GM18507 (cell line): ENCODE measurements at places on chromosomes 2 and 18.

DNA sequence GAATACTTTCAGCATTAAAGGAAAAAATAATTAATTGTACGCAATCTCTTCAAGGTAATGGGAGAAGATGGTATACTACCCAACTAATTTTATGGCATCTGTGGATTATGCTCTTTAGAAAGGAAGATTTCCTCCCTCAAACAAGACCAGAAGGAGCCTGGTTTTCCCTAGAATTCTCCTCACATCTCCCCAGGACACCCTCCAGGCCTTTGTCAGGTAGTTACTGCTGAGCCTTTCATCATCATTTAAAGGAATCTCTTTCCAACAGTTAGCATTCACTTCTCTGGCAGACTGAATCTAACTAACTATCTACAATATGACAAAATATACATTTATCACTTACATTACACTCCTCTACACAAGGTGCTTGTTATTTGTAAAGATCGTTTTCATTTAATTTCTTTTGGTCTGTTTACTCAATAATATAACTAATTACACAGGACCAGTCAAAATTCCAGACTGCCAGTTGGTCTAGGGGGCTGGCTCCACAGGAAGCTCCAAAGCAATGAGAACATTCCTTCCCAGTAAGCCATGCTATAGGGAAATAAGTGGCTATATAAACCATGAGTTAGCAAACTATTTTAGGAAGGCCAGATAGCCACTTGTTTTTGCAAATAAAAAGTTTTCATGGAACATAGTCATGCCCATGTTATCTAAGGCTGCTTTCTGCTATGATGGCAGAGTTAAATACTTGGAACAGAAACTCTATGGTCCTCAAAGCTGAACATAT is 19.1 kb downstream of the ZNF24 start:
- no peak for DNase-seq

DNA sequence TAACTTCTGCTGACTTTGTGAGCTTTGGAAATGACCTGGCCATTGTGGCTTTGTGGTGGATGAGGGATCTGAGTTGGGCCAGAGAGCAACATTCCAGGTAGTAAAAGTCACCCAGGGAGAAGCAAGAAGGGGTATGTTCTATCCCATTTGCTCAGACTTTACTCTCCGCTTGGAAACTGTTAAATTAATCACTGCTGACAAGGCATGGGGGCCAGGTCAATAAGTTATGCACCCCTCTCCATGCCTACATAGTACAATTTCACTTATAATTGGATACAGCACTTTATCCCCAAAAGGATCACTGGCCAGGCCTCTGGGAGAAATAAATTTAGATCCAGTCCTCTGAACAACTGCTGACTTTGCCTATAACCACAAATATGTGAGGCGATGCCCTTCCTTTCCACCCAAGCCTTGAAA is 92.1 kb downstream of the RPRM start:
- DNase-seq, result no peak

DNA sequence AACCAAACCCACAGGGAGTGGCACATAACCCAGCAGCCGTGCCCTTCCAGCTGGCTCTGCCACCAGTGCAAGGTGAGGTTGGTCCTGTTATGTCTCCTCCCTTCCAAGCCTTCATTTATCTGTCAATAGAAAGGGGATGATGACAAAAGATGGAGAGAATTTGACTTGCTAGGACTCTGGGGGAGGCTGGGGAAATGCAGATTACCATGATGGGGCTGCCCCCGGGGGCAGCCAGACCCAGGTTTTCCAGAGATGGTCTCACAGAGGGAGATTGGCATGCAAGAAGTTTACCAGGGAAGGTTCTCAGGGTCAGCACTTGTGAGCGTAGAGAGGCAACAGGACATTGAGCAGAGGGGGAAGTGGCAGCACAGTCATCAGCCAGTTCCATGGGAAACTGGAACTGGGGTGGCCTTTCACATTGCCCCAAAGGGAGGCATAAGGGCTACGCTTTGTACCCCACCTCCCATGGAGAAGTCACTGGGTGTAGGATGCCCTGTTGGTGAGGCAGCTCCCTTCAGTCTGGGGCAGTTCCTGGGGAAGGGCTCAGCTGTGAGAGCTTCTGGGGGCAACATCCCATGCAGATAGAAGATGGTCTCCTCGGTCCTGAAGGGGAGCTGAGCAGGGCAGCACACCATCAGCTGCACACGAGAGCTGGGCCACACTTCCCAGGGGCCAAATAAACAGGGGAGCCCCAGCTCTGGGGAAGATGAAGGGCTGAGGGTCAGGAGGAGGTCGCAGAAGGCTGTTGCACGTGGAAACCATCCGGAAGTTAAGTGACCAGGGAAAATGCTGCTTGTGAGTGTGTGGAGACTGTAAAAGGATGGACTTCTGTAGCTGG is 117.8 kb upstream of the EPC2 start:
- no peak for DNase-seq

GRCh38 chr2:75600461-75601011 is 39.8 kb upstream of the EVA1A start:
- DNase-seq, result no peak

DNA sequence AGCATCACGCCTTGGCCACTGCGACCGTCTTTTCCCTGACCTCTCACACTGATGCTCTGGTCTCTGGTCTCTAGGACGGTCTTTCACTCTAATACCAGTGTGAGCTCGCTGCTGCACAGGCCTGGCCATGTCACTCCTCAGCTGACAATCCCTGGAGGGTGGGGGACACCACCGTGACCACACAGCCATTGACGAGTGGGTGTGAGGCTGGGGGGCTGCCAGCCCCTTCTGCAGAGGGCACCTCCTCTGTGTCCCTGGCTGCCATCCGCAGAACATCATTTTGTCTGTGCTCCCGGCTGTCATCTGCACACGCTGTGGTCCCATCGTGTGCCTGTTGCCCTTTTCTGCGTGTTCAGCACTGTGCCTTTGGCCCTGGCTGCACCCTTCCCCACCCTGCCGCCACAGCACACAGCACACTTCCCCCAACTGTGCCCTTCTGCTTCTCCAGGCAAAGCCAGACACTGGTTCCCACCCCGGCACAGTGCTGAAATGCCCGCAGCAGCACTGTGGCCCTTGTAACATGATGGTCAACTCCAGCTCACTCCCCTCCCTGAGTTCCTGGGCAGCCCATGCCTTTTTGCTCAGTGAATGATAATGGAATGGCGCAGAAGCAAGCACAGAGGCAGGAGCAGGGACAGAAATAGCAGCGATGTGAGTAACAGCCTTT is 30.4 kb upstream of the INHBB start:
- DNase-seq, result no peak

DNA sequence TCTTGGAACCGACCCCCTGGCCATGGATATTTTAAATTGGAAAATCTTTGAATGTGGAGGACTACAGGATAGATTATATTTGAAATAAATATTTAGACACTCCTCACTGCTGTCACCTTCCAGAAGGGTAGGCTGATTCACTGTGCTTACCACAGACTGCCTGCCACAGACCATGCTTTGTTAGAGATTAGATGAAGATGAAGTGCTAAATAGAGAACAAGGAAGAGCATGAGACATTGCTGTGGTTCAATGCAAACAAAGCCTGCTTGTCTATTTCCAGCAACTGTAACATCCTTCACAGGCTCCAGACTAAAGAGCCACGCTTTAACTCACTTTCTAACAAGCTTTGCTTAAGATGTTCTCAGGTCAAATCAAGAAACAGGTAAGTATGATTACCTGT is 81.0 kb upstream of the TMEM17 start:
- no peak for DNase-seq

- no peak for DNase-seq
These were observed 1000.2 kb downstream of the TDRD15 start for GRCh38 chr2:22124003-22124402.

DNA sequence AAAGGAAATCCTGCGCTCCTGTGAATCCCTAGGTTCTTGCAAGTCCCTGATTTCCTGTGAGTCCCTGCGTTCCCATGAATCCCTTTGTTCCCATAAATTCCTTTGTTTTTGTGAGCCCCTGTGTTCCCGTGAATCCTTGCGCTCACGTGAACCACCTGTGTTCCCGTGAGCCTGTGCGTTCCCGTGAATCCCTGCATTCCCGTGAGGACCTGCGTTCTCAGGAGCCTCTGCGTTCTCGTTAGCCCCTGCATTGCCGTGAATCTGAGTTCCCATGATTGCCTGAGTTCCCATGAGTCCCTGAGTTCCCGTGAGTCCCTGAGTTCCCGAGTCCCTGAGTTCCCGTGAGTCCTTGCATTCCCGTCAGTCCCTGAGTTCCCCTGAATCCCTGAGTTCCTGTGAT is 71.5 kb downstream of the SNTG2 start:
- DNase-seq, result no peak

GRCh38 chr2:191148281-191148680 is 2.5 kb downstream of the STAT4 start:
- no peak for DNase-seq

- DNase-seq, result no peak
These were observed 106.3 kb downstream of the ANTXR1 start for GRCh38 chr2:69119104-69119894.

DNA sequence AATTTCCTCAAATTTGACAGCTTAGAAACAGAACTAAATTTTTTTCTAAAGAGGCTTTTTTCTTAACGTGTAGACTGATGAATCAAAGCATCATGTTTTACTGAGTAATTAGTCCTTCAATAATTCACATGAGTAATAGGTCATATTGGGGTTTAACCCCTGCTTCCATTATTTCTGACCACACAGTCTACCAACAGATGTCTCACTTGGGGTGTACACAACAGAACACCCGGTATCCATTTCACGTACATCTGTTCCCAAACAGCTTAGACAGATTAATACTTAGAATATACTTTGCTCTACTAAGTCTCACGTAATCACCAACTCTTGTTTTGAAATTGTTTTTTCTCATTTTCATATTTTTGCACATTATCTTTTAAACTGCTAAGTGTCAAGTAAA is 14.8 kb downstream of the CERKL start:
- no peak for DNase-seq

DNA sequence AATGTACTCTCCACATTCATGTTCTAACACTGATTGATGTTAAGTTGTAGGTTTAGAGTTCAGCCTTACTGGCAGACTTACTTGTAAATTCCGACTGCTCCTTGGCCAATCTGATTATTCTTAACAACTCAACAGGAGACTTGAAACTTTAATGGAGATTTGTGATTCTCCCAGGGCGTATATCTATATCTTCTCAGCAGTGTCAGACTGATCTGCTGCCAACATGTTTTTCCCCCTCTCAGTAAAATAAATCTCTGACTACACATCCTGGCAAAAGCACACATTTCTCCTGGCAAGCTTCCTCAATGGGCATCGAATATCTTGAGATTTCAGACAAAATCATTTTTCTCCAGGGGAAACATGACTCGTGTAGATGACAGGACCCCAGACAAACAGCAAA is 1041.2 kb downstream of the DPP10 start:
- DNase-seq, result no peak

GRCh38 chr18:64127172-64127571 is 21.7 kb downstream of the LINC00305 start:
- no peak for DNase-seq

GRCh38 chr2:160368988-160369930 is 124.3 kb downstream of the RBMS1 start:
- DNase-seq, result no peak
